Right ventricle myocardium superior (tissue), 1 donor: ENCODE measurements at places on chromosomes 12 and 14.
A peak's percentile ranks its signal among the peaks of the same experiment; 100 is the strongest.

DNA sequence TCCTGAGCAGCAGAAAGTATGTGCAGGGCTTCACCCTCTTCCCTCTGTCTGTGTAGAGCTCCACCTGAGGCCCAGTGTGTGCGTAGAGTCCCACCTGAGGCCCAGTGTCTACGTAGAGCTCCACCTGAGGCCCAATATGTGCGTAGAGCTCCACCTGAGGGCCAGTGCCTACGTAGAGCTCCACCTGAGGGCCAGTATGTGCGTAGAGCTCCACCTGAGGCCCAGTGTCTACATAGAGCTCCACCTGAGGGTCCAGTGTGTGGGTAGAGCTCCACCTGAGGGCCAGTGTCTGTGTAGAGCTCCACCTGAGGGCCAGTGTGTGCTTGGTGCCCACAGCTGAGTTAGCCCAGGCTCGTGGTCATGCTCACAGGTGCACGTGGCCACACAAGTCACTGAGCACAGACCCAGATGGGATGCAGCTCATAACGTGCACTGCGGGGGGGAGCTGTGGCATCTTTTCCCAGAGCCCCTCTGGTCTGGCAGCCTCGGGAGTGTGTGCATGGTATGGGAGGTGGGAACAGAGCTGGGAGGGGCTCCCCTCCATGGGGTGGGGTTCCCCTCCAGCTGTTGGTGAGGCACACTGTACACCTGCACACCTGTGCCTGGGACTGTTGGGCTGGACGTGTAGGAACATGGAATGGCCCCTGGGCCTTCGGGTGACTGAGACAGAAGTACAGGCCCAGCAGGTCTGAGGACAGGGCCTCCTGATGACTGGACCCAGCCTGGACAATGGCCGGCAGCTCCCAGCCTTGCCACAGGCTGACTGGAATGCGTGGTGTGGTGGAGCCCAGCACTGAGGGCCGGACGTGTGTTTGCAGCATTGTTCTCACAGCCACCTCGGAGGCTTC is 20.1 kb downstream of the PACS2 start:
- no peak for DNase-seq

DNA sequence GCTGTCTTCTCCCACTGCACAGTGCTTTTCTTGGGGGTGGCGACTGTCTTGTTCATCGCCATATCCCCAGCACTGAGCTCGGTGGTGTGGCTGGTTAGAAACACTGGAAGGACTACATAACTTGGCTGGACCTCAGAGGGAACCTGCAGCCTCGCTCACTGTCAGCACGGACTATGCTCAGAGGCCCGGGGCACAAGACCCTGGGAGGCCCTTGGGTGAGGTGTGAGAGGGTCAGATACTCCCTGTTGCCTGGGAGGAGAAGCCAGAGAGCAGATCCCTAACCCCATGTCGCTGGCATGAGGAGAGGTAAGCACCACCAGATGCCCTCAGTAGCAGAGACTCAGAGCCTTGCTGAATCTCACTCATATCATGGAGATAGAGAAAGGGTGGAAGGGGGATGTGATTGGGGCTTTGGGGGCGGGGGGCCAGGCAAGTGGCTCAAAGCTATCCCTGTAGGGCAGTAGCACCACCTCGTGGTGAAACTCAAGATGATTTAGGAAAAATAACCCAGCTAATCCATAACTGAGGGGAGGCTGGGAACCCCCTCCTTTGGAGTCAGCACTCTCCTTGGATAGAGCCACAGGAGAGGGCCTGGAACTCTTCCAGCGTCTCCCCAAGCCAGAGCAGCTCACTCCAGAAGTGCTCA is 18.7 kb upstream of the HDAC7 start:
- no peak for DNase-seq

- DNase-seq = no peak
Observed at GRCh38 chr12:129101404-129101803, 248.1 kb downstream of the GLT1D1 start.

DNA sequence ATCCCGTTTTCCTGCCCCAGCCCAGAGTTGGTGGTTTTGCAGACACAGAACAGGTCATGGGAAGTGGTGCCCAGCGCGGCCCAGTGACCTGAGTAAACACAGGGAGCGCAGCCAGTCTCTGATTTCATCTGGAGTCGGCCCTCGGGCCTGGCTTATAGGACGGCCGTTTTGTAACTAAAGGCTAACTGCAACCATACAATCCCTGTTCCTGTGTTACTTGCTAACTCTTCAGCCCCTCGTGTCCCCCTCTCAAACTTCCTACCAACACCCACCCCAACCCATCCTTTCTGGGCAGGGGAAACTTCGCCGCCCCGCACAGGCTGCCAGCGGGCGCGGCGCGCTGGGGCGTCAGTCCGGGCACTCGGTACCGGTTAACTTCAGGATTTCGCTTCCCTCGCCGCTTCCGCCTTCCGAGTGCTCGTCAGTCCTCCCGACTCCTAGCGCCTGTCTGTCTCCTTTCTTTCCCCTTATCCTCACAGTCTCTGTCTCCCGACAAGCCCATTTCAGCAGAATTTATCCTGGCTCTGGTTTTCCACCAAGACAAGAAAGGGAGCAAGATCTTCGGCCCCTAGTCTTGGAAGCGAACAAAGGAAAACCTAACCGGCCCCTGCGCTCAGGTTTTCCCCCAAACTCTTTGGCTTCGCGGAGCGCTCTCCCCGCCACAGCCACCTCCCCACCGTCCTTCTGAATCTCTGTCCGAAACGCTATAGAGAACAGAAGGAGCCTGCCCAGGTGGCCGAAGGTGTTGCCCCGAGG is 2.0 kb downstream of the SIX1 start:
- no peak for DNase-seq

DNA sequence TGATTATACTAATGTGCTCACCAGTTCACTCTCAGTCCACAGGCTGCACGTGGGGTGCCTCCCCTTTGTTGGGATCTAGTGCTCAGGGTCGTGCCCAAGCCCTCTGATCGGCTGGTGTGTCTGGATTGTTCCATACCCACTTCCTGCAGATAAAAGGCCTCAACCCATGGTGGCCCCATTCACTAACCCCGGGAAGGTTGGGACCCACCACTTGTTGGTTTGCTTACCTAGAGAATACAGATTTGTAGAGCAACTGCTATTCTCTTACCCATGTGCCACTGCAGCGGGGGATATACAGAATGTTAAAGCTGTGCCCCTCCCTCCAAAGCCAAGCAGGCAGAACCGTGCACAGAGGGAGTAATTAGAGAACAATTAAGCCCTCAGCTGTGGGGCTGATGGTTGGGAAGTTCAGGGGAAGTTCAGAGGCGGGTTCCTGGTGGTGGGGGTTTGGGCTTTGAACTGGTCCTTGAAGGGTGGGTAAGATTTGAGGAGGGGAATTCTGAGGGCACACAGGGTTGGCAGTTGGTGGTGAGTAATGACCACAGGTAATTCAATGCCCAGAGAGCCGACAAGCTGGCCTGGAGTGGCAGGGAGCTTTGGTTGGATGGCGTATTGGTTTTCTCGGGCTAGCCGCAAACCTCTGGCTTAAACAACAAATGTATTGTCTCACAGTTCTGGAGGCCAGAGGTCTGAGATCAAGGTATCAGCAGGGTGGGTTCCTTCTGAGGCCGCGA is 68.8 kb downstream of the ADCK1 start:
- DNase-seq = no peak

- DNase-seq = no peak
Observed at GRCh38 chr12:131511391-131511802, 199.5 kb upstream of the SFSWAP start.

DNA sequence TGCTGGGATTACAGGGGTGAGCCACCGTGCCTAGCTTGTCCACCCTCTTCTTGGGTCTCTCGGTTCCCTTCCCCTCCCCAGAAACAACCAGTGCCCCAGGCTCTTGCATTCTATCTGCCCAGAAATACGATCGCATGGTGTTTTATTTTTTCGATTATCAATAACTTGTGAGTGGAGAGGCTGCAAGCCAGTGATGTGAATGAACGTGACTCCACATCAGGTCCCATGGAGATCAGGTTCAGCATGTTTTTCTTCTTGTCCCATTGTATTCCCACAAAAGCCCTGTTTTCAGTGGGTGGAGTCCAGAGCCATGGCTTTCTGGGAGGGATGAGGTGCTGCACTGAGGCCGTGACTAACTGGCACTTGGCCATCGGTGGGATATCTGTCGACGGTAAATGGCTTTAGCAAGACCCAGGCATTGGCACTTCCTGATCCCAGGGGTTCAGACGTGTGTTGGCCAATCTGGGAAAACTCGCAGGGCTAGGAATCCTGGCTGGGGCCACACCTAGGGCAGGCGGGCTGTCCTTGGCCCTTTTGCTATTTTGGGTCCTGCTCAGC is 12.7 kb upstream of the HNF1A start:
- no peak for DNase-seq

DNA sequence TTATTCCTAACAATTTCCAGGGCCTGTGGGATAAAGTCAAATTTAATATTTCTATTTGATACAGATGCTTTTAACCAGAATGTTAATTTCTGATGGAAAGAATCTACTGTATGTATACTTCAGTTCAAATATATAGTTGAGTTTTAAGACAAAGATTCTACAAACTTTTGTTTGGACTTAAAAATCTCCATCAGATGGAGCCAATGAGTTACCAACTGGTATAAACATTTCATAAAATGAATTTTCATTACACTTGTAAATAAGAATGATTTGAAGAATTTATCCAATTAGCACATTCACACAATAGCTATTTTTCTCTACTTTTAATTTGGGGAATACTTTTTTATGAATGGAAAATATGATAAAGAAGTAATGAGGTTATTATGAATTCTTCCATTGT is 425.2 kb upstream of the MIS18BP1 start:
- DNase-seq = no peak

- no peak for DNase-seq
Observed at GRCh38 chr12:63967358-63968145, 123.1 kb downstream of the SRGAP1 start.

DNA sequence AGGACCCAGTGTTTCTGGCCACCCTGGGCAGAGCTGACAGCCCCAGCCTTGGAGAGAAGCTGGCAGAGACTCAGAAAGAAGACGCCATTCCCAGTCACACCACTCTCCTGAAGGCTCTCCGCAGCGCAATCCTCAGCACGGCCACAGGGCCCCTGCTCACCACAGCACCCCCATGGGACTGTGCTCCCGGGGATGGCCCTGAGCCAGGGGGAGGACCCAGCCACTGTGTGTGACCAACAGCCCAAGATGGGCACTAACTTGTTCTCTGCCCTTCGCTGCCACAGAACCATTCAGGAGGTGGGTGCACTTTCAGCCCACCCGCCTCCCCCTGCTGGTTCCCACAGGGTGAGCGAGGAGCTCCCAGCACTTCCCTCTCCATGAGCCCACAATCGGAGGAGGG is 57.1 kb downstream of the CCNK start:
- DNase-seq = no peak

GRCh38 chr12:104243971-104244370 is 28.4 kb downstream of the TXNRD1 start:
- DNase-seq = no peak

- no peak for DNase-seq
Observed at GRCh38 chr14:94558842-94559241, 2.4 kb upstream of the SERPINA4 start.

DNA sequence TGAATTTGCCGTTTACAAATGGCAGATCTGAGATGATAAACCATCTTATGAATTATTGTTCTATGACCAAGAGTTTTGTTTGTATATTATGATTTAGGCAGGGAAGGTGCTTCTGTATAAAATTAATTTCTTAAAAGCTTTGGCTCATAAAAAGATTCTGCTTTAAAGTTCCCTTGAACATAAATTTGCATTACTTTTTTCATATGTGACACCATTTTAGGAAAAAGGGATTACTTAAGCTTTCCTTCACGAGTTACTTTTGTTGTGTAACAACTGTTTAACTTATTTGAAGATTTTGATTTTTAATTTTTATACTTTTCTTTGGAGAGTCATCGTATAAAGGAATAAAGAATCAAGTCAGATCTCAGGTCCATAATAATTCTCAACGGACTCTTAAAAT is 3.3 kb downstream of the ETNK1 start:
- DNase-seq = no peak

- no peak for DNase-seq
Observed at GRCh38 chr14:67395086-67395875, 16.7 kb downstream of the PLEK2 start.

- DNase-seq = no peak
Observed at GRCh38 chr12:27821259-27821973, 41.4 kb upstream of the MANSC4 start.

DNA sequence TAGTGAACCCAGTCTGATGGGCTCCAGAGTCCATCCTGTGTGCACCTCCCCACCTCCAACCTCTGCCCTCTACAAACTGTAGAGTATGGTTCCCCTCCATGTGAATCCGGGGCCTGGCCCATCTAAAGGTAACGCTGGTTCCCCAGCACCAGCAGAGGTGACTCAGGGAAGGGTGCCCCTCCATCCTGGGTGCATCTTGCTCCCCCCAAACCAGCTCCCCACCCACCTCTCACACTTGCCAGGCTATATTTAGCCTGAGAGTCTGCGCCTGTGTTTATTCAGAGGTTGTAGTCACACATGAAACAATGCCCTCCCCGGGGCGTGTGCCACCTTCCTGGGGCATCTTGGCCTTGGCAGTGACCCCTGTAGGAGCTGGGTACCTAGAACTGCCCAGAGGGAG is 26.2 kb downstream of the RASAL1 start:
- DNase-seq = peak; percentile 28

DNA sequence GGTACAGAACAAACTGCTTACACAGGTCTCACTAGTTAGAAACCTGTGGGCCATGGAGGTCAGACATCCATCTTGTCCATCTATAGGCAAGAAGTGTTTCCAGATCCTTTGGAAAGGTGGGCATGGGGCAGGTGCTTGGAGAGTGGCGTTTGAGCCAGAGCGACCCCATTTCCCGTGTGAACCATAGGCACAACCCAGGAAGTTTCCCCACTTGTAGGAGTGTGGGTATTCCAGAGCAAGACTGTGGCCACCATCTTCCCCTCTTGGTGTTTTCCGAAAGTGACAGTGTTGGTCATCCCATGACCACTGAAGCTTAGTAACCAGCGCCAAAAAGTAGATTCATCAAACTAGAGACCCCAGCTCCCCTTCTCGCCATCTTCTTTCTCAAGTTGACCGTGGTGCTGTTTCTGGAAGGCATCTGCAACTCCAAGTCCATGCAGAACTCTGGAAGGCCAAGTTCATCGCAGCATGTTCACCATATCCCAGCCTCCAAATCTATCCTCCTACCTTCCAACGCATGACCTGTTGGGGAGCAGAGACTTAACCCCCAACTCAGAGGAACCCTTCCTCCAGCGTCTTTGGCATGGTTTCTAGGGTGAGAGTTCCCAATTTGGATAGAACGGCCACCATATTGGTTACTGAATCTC is 19.7 kb downstream of the PHETA1 start:
- no peak for DNase-seq

GRCh38 chr14:56474419-56475022 is 105.1 kb upstream of the TMEM260 start:
- no peak for DNase-seq

- no peak for DNase-seq
Observed at GRCh38 chr12:122851820-122852219, 16.6 kb downstream of the HIP1R start.

- no peak for DNase-seq
Observed at GRCh38 chr14:91229743-91230200, 14.7 kb downstream of the GPR68 start.
